SJSA1 (cell line): ENCODE measurements at places on chromosomes 1 and 21. TPM values are rescaled to one million over a fixed set of nuclear protein-coding genes. Genes with fewer than 3 reads are reported as not detected.

DNA sequence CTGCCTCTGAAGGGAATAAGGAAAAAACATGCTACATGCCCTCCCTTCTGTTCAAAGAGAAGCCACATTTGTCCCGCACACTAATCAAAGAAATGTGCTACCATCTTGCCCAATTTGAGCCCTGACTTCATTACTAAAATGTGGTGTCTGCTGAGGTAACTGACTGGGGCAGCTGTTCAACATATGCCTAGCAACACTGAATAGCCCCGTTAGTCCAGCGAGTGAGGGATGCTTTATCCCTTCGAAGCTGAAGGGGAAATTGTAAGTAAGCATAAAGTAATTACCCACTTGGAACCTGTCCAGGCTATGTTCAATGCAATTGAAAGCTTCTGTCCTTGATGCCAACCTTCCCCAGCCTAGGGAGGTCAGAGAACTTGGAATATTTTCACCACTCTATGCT, 310.6 kb downstream of the SEC16B start:
- H3K27me3 ChIP-seq: peaks cover 3% of the 10 kb centered on the region
- no peak overlapping the region for H3K27ac ChIP-seq
- no peaks in the 10 kb centered on the region for H3K4me1 ChIP-seq

DNA sequence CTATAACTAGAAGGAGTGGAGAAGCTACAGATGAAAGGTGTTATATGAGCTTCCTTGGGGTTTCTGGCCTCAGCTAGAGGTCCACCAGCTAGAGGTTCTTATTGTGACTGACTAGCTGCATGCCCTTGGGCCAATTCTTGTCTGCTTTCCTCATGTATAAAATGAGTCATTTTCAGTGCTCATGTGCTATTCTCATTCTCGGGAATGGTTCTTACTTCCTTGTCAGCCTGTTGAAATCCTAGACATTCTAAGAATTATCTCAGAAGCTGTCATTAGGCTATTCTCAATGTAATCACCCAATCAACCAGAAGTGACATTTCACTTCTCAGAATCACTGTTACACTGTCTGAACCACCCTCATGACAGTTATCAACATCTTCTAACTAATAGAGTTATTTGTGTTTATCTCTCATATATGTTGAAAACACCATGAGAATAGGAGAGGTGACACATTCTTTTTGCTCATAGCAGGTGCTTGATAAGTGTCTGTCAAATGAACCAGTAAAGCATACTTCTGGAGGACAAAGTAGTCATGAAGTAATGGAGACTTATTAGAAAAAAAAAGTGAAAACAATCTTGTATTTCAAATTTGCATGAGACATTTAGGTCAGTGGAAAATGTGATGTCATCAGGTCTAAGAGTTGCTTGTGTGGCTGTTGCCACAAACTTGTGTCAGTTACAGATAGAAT, 122.8 kb upstream of the IVNS1ABP start:
- H3K36me3 ChIP-seq: no peaks in the 10 kb centered on the region
- no peaks in the 10 kb centered on the region for H3K27me3 ChIP-seq
- peak overlapping the region; percentile 29 for H3K27ac ChIP-seq
- DNase-seq: peak; percentile 58
- no peak overlapping the region for H3K4me3 ChIP-seq
- H3K4me1 ChIP-seq: peaks cover 48% of the 10 kb centered on the region

GRCh38 chr21:38188037-38188436, 68.8 kb upstream of the KCNJ15 start:
- H3K27me3 ChIP-seq: no peaks in the 10 kb centered on the region
- no peaks in the 10 kb centered on the region for H3K36me3 ChIP-seq
- no peak for DNase-seq
- no peak overlapping the region for H3K27ac ChIP-seq
- no peaks in the 10 kb centered on the region for H3K4me1 ChIP-seq

DNA sequence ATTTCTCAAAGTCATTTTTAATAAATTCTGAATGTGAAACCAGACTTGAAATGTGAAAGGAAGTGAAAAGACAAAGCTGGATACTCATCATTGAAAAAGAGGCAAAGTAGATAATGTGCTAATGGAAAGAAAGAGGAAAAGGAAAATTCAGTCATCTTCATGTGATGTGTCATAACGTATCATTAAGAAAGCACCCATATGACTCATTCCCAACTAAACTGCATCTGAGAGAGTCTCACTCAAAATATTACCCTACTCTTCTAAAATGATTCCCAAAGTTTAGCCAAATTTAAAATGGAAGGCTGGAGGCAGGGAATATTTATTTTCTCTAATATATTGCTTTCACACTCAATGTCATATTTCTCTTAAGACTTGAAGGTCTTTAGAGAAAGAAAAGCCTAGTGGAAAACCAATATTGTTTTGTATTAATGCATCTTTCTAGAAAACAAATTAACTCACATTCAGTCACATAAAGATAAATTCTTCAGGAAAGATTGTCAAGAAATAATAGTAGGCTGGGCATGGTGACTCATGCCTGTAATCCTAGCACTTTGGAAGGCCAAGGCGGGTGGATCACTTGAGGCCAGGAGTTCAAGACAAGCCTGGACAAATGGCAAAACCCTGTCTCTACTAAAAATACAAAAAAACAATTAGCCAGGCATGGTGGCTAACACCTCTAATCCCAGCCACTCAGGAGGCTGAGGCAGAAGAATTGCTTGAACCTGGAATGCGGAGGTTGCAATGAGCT, 129.9 kb downstream of the SLC30A10 start:
- no peak overlapping the region for H3K27ac ChIP-seq
- peaks cover 7% of the 10 kb centered on the region; the same call in 1 of the 2 replicates for H3K4me1 ChIP-seq
- H3K36me3 ChIP-seq: no peaks in the 10 kb centered on the region

DNA sequence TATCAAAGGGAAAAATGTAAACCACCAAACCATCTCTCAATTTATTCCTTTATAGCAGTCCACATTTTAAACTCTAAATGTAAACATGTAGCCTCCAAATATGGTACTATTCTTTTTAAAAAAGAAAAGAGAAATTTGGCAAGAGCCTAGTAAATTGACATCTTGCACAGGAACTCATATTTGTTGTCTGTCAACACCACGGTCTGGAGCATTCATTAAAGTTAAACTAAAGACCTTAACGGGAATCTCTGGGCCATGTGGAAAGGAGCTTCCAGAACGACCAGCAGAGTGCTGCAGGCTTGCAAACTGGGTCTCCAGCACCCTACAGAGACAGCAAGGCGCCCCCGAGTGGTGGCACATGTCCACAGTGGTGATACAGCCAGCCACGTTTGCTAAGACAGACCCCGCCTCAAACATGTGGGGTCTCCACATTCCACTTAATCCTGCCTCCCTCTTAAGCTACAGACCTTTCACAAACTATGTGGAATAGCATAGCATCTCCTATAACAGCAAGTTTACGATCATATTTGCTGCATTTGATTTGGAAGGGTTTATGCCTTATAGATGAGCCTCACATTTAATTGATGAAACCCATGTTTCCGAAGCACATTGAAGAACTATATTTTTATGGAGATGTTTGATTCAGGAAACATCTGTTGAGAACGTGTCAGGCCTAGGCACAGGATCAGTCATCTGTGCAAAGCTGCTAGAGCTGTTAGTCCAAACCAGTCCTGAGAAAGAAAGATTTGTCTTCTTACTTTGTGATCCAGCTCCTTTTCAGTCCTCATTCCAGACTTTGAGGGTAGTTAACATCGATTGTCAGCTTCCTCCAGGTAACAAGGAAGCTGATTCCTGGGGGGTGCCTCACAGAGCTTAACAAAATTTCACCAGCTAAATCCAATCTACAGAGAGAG, 96.4 kb upstream of the BACE2 start:
- no peaks in the 10 kb centered on the region for H3K36me3 ChIP-seq
- no peak for DNase-seq
- H3K27ac ChIP-seq: no peak overlapping the region
- H3K27me3 ChIP-seq: peaks cover 7% of the 10 kb centered on the region; the same call in 1 of the 2 replicates
- H3K4me1 ChIP-seq: no peaks in the 10 kb centered on the region
- H3K4me3 ChIP-seq: no peak overlapping the region

The GNG4 gene
- total RNA-seq: 2.3 and 4.2 TPM in 2 replicates

The OR2AK2 gene
- not detected in 2 replicates for total RNA-seq
